ENCODE measurements at places on chromosomes 4 and X.

DNA sequence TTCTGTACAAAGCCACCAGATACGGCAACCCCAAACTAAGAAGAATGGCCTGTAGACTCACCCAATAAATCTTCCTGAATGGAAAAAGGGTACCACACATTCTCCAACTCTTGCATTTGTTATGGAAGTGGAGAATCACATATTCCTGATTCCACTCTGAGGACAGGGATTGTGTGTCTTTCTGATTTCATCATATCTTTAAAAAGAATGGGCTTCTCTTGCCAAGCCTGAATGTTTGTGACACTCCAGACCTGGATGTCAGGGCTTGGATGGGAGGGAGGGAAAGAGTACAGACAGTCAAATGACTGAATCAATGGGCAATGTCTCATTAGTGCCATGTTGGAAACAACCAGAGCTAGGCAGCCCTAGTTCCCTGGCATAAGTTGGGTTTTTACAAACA is 77.4 kb downstream of the PLAC1 start:
- no peak for DNase-seq

DNA sequence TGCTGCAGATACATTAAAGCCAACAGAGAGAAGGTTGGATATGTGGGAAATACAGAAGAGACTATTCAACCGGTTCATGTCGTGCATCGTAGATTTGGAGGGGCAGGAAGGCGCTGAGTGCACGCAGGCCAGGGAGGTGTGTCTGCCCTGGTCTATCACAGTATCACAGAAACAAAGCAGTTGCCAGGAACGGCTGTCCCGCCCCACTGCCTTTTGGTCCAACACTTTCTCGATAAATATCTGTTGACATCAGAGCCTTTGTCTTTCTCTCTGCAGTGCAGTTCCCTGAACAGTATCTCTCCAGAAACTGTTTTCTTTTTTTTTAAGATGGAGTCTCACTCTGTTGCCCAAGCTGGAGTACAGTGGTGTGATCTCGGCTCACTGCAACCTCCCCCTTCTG is 151.1 kb upstream of the BCOR start:
- DNase-seq: no peak

- DNase-seq: peak; percentile 79
Observed at GRCh38 chr4:10115797-10116568, 616 bp downstream of the WDR1 start.

GRCh38 chr4:187321711-187322110 is 598.1 kb upstream of the FAT1 start:
- no peak for DNase-seq

- DNase-seq: no peak
Observed at GRCh38 chr4:146053891-146054290, 115.3 kb upstream of the ZNF827 start.

GRCh38 chr4:130028552-130028951 is 932.6 kb downstream of the C4orf33 start:
- DNase-seq: no peak

DNA sequence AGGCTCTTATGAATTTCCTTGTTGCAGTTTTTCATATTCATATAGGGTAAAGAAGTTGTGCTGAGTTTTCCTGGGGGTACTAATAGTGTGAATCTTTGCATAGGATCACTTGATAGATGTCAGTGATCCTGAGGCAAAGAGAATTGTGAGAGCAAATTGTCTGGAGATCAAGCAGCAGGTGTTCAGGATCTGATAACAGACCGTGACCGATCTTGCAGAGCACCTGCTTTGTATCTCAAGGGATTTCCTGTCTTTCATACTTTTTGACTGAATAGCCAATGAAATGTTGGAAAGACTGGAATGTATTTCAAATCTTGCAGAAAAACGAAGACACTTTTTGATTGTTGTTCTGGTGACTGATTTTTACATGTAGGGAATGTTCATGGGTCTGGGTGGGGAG is 914.5 kb downstream of the STIM2 start:
- no peak for DNase-seq

DNA sequence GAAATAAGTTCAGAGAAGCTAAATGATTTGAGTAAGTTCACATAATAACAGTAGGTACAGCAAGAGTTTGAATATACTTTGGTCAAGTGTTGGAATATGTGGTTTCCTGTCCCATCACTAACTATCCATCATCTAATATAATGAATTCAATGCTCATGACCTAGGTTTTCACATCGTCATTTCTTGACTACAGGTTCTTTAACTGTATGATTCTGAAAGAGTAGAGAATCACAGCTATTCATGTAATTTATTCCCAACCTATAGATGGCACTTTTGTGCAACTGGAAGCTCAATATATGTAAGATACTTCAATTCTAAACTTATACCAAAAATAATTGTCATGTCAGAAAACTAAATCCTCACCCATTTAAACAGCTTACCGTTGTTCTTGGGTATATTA is 53.1 kb downstream of the TIGD2 start:
- peak; percentile 13 for DNase-seq

DNA sequence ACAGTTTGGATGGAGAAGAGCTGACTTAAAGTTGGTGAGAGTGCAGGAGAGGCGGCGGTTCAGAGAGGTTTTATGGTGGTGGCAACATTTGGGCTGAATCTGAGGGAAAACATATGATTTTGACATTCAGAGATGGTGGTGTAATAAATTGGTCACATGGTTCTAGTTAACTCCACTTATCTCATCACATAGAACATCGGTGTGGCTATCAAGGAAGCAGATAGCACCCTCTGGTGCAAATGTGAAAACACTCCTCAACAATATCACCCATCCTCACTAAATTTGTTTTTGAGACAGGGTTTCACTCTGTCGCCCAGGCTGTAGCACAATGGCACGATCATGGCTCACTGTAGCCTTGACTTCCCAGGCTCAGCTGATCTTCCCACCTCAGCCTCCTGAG is 28.8 kb downstream of the SUPT20HL2 start:
- DNase-seq: no peak

- DNase-seq: no peak
Observed at GRCh38 chr4:165474784-165475705, 96.2 kb downstream of the CPE start.

GRCh38 chr4:18077808-18078207 is 56.3 kb upstream of the LCORL start:
- DNase-seq: no peak

GRCh38 chr4:106679063-106679462 is 310.5 kb upstream of the GIMD1 start:
- no peak for DNase-seq

DNA sequence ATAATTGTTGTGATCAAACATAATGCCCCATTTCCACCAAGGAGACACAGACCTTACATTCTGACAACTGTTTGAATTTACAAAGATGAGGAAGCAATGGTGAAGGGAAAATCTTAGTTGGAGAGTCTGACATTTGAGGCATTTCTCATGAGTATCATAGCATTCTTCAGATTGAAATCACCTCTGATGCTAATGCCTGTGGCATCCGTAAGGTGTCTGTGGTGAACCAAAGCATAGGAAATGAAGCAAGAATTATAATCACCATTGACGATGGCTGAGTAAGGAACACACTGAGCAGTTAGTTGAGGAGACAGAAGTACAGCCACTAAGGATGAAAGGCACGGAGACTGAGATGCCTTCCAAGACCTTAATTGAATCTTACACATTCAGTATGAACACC is 575.7 kb downstream of the TRIML1 start:
- DNase-seq: no peak

DNA sequence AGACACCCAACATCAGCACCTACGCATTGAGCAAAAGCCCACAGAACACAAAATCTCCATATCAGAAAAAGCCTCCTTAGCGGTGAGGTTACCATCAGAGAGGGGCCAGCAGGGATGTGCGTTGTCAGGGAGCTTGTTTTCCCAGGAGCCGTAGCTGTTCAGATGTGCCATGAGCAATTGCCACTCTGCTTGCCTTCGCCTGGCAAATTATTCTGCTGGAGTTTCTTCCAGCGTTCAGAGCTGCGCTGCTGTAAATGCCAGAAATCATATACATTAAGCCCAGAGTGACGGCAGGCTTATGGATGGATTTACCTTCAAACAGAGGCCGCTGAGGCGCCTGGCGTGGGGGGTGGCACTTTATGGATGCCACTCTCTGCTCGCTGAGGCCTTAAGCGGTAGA is 632.3 kb downstream of the BCOR start:
- DNase-seq: no peak

DNA sequence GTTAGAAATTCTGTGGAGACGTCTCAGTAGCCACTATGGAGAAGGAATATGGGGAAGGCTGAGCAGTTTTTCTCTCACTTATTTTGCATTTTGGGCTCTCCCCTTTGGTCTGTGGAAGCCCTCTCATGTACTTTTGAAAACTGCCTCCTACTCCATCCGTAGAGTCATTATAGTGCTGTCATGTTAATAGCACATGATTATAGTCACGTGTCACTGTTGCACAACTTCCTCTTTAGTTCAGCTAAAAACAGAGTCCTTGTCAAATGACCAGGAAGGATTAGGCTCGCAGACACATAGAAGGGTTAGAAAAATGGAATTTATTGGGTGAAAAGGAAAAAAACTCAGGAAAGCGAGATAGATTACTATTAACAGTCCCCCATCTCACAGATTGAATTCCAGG is 258.2 kb upstream of the CXorf51A start:
- DNase-seq: no peak

GRCh38 chr4:65999518-65999871 is 329.2 kb upstream of the EPHA5 start:
- DNase-seq: no peak

DNA sequence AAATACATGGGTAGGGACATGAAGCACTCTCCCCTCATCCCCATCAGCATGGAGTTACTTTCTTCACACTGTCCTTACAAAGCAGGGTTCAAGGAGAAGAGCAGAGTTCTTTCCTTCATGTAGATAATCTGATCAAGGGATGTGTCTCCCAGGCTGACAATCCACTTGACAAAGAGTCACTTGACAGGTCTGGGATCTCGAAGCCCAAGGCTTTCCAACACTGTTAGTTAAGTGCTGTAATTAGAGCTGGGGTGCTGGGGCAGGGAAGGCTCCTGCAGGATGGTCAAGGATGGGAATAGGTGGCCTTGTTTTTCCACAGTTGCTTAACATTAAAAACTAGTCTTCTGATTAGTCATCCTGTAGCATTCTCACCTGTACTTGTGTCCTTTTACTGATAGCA is 38.0 kb downstream of the CCNG2 start:
- no peak for DNase-seq

- peak; percentile 11 for DNase-seq
Observed at GRCh38 chr4:53558065-53558801, 33.1 kb downstream of the LNX1 start.

GRCh38 chr4:154329268-154329868 is 162.2 kb downstream of the DCHS2 start:
- peak; percentile 48 for DNase-seq

DNA sequence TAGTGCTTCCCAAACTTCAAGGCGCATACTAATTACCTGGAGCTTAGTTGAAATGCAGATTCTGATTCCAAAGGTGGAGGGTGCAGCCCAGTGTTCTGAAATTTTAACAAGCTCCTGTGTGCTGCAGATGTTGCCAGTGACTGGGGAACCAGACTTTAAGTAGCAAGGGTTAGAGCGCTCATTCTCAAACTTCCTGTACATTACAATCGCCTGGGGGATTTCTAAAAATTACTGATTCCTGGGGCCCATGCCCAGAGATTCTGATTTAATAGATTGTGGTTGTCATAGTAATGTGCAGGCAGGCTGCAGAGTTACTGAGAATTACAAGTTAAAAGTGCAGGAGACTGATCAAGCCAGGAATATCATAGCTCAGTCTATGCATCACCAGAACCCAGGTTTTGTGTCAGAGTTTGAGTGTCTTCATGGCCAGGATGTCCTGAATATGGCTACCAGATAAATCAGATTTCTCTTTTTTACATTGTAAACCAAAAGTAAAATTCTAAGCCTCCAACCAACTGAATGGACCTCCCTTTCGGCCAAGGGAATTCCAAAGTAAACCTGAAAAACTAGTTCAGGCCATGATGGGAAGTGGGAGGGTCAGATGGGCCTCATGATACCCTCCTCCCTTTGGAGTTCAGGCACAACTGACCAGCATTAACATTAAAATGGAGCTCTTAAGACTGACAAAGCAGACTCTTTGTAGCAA is 121.6 kb downstream of the ATXN3L start:
- peak; percentile 69 for DNase-seq

GRCh38 chrX:40022421-40022820 is 75.3 kb downstream of the BCOR start:
- no peak for DNase-seq

DNA sequence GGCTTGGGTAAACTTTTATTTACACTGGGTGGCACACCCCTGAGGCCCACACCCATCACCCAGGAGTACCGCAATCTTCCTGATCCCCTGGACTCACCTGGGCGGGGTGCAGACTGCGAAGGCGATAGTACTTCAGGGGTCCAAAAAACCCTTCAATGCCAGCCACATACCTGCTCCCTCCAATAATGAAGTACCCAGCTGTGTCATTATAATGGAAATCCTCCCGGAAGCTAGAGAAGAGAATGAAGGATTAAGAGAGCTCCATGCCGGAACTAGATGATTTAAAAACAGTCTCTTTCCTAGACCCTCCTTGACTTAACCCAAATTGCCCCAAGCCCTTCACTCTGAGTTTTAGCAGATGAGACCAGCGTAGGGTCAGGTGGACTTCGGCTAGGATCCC is 40.9 kb downstream of the SEL1L3 start:
- DNase-seq: no peak

DNA sequence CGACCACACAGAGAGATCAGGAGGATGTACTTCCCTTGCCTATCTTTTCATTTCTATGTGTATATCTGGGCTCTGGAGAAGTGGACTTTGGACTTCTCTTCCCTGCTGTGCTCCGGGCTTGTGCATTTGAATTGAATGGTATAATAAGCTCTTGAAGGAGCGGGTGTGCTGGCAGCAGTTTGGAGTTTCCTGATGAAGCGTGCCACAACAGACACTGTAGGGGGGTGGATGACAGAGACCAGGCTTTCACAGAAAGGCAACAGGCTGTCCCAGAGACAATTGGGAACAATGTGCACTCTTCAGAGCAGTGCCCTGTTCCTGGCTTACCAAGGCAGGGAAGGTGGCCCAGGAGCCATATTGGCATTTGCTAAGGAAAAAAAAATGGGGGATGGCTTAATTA is 170.1 kb downstream of the FRMPD4 start:
- no peak for DNase-seq

DNA sequence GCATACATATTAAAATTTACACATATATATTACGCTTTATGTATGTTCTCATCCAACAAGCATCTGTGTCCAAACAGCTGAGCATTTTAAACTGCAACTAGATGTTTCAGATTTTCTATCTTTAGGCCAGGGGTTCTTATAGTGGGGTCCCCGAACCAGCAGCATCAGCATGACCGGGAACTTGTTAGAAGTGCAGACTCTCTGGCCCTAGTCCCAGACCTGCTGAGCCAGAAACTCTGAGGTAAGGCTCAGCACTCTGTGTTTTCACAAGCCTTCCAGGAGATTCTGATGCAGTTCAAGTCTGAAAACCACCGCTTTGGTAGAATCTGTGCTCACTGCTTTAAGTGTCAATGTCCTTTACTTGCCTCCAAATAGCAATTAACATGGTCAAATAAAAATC is 266.2 kb upstream of the CASK start:
- DNase-seq: no peak

GRCh38 chr4:114603497-114603896 is 4.9 kb downstream of the UGT8 start:
- peak; percentile 9 for DNase-seq

Data from HAP-1 (cell line).